ENCODE measurements at places on chromosomes 12 and 14.

DNA sequence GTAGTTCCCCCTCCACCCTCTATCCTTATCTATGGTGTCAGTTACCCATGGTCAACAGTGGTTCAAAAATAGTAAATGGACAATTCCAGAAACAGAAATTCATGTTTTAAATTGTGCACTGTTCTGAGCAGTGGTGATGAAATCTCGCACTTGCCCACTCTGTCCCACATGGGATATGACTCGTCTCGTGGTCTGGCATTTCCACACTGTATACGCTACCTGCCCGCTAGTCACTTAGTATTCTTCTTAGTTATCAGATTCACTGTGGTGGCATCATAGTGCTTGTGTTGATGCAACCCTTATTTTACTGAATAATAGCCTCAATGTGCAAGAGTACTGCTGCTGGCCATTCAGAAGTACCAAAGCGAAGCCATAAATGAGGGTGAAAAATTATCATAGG is 507.0 kb downstream of the SNAPC1 start:
- no peak for DNase-seq

GRCh38 chr12:118432812-118433545 is 56.6 kb downstream of the SUDS3 start:
- DNase-seq = no peak

DNA sequence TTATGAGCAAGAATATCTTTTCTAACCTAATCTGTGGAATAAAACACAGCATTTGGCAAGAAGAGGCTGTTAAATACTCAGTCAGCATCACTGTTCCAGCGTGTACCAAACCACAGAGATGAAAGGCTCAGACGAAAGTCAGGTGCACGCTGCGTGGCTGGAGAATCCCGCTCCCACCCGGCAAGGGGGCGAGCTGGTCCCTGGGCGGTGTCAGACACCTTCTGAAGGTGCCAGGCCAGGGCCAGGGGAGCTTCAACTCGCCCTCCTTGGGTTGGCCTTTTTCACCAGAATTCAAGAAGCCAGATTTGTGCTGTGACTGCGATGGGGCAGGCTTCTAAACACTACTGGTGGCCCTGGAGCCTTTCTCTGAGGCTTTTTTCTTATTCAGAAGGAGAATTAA is 73.1 kb downstream of the WDR20 start:
- no peak for DNase-seq

DNA sequence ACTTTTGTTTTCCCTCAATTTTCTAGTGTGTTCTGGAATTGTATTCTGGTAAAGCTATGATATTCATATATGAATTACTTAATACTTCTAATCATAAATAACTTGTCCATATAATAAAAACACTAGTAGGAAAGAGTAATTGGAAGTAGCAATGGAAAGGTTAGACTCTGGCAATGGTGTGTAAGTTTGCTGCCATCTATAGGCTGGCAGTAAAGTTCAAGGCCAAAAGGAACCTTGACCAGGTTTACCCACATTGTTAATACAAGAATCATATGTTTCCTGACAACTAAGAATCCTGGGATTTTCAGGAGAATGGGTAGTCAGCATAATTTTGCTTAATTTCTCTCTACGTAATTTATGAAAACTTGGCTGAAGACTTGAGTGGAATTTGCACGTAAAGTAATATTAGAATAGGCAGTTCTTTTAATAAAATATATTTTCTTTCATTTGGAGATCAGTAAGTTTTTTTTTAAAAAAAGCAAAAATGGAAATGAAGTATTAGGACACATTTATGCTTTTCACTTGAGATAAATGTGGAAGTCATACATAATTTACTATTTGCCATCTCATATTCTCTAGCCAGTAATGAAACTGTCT is 926.7 kb downstream of the GALC start:
- DNase-seq = no peak

- no peak for DNase-seq
Measured at GRCh38 chr14:70685474-70686197, 43.9 kb downstream of the TTC9 start.

DNA sequence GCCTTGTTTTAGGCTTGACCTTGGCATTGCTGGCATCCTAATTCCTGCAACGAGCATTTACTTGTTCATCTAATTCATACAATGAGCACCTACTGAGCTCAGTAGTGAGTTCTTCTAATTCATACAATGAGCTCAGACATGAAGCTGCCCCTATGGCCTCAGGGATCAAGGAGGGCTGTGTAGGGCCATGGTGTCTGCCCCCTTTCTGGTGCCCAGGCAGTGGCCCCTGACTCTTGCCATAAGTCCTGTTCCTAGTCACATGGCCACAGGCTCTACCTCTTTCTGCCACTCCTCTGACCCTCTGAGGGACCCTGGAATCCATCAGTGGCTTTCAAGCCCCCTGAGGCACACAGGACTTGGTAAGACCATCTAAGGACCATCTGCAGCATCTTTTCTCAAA is 148.8 kb downstream of the ZFP36L1 start:
- DNase-seq = no peak

DNA sequence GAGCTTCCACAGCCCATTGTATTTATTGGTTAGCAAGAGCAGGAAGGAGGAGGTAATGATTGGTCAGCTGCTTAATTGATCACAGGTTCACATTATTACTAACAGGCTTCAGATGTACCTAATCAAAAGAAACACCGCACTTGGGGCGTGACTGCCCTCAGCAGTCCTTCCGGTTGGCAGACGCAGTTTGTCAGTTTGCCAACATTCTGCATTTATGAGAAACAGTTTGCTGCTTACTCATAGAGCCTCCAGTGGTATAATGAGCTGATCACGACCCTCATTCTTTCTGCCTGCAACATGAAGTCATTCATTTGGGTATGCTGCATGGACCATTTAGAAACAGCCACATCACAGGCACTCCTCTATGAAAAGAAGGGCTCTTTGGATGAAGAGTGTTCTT is 42.5 kb upstream of the PPM1H start:
- DNase-seq = peak; percentile 56

- no peak for DNase-seq
Measured at GRCh38 chr12:50928392-50928791, 24.0 kb upstream of the HIGD1C start.

DNA sequence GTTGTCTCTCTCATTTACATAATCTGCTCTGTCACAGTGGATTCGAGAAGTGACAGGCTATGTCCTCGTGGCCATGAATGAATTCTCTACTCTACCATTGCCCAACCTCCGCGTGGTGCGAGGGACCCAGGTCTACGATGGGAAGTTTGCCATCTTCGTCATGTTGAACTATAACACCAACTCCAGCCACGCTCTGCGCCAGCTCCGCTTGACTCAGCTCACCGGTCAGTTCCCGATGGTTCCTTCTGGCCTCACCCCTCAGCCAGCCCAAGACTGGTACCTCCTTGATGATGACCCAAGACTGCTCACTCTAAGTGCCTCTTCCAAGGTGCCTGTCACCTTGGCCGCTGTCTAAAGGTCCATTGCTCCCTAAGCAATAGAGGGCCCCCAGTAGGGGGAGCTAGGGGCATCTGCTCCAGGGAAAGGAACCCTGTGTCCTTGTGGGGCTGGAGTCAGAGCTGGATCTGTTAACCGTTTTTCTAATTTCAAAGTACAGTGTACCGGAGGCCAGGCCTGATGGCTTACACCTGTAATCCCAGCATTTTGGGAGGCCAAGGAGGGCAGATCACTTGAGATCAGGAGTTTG is 5.1 kb downstream of the ERBB3 start:
- DNase-seq = no peak

DNA sequence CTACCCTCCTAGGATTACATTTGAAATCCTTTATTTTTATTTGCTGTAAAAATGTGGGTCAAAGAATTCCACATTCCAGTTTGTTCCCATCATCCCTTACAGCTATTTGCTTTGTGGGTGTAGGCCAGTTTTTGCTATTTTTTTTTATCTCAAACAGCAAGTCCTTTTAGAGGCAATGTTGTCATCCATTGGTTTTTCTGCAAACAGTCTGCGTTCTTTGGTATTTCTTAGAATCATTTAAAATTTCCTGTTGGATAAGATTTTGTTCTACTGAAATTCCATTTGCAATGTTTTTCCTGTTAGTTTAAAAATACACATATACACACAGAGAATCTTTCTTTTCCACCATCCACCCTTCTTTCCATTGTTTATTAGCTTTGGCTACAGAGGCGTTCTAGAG is 53.3 kb upstream of the STK38L start:
- DNase-seq = no peak

GRCh38 chr12:109693653-109694600 is 19.7 kb upstream of the FAM222A start:
- DNase-seq = no peak

GRCh38 chr14:72783741-72784140 is 110.2 kb downstream of the DPF3 start:
- DNase-seq = no peak

DNA sequence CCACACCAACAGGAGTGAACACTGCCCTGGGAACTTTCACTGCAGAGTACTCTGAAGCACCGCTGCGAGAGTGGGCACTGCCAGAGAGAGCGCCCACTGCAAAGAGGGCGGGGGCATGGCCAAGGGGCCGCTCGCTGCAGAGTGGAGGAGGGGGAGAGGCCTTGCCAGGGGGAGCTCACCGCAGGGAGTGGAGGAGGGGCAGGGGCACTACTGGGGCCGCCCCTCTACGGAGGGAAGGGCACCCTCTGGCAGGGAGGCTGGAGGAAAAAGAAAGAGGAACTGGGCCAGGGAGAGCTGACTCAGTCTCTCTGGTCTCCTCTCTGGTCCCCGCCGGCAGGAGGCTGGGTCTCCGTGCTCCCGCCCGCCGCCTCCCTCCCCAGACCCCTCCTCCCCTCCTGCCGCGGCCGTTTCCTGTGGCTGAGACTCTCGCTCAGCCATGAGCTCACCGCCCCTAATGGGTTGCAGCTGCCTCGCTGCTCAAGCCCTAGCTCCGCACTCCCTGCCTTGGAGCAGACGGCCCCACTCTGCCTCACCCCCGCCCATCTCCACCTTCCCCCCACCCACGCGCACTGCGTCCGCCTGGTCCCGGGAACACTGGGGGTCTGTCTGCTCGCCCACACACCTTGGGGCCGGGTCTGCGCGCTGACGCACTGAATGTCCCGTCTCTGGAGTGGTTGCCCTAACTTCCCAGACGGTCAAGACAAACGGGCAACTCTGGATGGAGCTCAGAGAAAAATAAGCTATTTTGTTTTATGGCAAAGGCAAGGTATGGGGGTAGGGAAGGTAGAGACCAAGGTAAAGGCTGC is 1.3 kb downstream of the ARHGEF40 start:
- peak; percentile 17 for DNase-seq

GRCh38 chr12:116370886-116371580 is 93.5 kb upstream of the MED13L start:
- no peak for DNase-seq

DNA sequence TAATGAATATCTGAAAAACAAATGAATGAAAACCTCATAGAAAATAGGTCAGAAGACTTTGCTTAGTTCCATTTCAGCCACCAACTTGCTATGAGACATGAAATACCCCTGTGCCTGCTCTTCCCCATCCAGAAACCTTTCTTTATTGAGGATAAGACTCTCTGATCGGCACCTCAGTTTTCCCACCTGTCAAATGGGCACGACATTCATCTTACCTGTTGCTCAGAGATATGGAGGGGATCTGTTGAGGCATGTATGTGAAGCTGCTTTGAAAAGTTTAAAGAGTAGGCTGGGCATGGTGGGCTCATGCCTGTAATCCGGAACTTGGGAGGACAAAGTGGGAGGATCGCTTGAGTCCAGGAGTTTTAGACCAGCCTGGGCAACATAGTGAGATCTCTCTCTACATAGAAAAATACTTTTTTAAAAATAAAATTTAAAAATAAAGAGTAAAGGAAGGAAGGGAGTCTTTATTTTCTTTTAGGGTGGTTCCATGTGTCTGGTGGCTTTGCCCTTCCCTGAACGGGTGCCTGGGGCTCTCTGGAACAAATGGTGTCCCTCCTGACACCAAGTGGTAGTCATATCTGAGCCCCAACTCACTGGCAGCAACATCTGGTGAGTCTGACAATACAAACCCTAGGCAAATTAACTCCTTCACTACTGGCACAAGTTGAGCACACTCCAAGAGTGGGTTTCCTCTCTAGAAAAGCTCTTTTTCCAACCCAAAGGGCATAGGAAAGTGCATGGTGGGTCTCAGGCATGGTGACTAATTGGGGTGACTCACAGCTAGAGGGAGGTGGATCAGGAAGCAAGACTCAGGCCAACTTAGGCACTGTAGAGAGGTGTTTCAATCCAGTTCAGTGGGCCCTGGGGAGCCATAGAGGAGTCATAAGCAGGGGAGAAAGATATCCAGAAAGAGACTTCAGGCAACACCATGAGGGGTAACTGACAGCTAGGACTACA is 42.1 kb downstream of the MAP1LC3B2 start:
- DNase-seq = no peak

GRCh38 chr12:115752156-115752555 is 525.3 kb downstream of the MED13L start:
- no peak for DNase-seq

DNA sequence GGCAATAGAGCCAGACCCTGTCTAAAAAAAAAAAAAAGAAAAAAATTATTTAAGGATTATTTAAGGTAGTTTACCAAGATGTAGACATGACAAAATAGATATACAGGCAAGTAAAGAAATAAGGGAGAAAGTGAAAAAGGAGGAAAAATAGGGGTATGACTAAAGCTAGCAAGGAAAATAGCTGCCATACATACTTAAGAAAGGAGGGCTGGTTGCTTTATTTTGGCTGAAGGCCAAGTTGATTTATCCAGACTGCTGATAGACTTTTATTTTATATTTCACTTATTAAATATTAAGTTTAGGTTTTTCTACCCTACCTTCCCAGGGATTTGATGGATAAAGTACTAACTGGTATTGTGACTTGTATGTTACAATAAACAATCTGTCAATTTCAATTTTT is 8.3 kb upstream of the AEBP2 start:
- no peak for DNase-seq

DNA sequence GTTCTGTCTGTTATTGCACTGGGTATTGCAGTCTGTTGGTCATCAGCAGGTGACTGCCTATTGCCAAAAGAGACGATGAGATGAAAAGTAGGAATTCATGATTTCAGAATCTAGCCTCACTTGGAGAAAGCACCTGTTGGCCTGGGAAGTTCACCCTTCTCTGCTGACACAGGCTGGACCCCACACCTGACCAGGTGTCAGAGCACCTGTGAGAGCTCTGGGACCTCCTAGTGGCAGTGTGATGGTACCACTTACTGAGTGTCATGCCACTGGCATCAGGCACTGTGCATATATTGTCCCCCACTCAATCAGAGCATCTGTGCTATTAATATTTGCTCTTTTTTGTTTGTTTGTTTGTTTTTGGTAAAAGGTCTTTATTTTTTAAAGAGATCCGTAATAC is 68.0 kb downstream of the RASSF3 start:
- DNase-seq = no peak

GRCh38 chr12:81809829-81810595 is 50.9 kb upstream of the PPFIA2 start:
- no peak for DNase-seq

- DNase-seq = no peak
Measured at GRCh38 chr14:65373016-65373670, 39.4 kb upstream of the FUT8 start.

DNA sequence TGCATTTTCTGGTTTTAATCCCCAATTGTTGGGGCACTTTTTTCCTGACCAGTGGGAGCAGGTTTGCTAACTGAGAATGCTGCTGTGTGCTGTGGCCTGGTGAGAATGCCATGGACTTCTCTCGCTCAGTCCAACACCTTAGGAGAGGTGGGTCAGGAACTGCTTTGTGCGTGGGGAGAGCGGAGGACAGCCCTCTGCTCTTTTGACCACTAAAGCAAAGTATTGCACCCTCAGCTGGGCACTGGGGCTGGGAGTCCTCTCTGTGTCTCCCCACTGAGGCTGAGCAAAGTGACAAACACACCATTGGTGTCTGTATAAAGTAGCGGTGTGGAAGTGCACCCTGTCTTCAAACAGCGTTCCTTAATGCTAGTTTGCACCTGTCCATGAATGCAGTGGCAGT is 136.2 kb downstream of the SAMD4A start:
- no peak for DNase-seq

Measured in NCI-H2029 treated with DMSO at 0.1 percent for 48 hours (cell line).